Right ventricle myocardium superior (tissue), 1 donor: ENCODE measurements at places on chromosomes 2 and 18. TPM values are rescaled to one million over a fixed set of nuclear protein-coding genes. Genes with fewer than 3 reads are reported as not detected.

DNA sequence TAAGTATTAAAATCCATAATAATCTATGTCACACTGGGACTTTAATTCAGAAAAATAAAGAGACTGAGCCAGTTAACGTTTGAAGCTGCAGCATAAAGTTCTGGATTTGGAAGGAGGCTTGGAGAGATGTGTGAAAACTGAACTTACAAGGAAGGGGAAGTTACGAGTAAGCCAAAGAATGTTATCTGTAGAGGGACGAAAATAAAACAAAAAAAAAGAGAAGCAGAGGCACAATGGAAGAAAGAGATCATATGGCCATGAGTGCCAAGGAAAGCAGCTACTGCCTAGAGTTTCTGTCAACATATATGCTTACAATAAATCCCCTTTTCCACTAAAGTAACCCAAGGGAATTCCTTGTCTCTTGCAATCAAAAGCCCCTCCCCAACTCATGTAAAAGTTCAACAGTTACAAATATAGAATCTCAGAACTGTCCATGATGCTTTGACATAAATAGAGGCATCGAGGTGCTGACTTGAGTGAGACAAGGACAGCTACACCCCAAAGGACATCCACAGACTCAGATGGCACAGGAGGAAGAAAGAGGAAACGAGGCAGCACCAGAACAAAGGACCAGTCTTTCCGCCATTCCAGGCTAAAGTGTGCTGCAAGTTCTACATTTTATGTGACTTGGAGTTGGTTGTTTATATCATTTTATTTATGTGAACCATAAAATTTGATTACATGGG is 16.1 kb upstream of the ARL5A start:
- DNase-seq, result no peak

DNA sequence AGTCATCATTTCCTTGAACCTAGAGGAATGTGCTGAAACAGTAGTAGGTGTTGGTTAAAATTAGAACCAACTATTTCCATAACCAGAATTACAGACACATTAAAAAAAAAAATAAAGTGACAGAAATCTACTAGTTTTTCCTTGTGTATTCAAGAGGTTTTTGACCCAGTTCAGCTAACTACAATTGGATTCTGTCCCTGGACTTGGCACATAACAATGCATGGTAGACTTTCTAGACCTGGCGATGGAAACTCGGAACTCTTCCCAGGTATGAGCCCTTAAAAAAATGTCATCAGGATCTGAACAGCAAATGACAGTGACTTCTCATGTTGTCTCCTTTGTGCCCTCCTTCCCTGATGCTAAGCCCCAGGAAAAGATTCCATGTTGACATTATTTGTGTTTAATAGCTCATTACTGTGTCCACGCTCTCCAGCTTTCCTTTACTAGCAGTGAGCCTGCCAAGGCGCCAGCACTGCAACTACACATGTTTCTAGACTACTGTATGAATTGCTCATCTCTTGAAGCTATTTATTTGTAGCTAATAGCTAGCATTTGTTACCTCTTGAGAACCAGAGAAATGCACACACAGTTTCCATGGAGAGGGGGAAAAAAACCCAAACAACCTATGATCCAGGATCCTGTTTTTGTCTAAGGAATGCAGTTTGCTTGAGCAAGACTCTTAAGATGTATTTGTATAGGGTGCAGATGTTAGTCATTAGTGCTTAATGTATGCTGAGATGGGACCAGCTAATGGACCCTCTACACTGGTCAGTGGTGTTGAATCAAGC is 148.5 kb downstream of the FMNL2 start:
- no peak for DNase-seq

DNA sequence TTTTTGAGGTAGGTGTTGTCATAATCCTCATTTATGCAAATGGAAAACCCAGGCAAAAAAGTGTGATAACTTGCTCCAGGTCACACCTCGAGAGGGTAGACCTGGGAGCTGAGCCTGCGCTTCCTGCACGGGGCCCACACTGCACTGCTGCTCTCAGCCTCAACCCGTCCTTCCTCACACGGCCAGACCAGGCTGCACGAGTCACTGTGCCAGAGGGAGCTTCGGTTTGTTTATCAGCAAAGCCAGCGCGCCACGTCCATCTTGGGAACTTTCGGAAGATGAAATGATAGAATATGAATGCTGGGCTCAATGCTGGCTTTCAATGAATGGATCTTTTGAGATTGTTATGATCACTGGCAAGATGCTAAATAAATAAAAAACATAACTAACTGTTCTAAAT is 14.4 kb downstream of the COPS9 start:
- peak; percentile 16 for DNase-seq

GRCh38 chr2:174613531-174613930 is 15.9 kb upstream of the WIPF1 start:
- DNase-seq, result no peak

GRCh38 chr2:35447821-35448220 is 907.8 kb upstream of the CRIM1 start:
- DNase-seq, result no peak

- DNase-seq, result no peak
Observed at GRCh38 chr2:15591373-15591691, 336 bp upstream of the DDX1 start.

DNA sequence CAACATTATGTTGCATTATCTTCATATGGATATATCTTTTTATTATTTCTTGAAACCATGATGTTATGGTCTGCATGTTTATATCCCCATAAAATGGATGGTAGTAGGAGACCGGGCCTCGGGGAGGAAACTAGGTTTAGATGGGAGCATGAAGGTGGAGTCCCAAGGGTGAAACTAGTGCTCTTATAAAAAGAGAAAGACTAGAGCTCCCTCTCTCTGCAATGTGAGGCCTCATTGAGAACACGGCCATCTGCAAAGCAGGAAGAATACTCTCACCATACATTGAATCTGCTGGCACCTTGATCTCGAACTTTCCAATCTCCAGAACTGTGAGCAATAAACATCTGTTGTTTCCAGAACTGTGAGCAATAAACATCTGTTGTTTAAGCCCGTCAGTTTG is 64.0 kb downstream of the NXPH2 start:
- no peak for DNase-seq

- no peak for DNase-seq
Observed at GRCh38 chr2:127453392-127454171, 35.4 kb downstream of the PROC start.

GRCh38 chr2:20457661-20458630 is 11.1 kb downstream of the RHOB start:
- DNase-seq, result no peak

DNA sequence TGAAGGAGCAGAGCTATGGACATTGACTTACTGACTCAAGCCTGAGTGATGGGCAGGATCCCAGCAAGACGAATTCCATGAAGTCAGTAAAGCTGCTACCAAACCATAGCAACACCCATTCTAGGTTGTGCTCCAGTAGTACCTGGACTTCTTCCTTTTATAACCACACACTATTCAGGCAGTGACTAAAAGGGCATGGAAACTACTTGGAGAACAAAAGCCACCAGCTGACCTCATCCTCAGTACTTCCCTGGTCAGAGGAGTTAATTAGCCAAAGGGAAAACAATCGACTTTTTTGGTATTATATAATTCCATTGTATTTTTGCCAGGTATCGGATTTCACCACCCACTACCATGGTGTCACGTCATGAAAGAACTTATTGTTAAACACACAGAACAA is 237.1 kb downstream of the TTC32 start:
- DNase-seq, result no peak

The RAD51AP2 gene
- 0.16 TPM for total RNA-seq

GRCh38 chr2:76940559-76940958 is 581.6 kb downstream of the LRRTM4 start:
- no peak for DNase-seq

DNA sequence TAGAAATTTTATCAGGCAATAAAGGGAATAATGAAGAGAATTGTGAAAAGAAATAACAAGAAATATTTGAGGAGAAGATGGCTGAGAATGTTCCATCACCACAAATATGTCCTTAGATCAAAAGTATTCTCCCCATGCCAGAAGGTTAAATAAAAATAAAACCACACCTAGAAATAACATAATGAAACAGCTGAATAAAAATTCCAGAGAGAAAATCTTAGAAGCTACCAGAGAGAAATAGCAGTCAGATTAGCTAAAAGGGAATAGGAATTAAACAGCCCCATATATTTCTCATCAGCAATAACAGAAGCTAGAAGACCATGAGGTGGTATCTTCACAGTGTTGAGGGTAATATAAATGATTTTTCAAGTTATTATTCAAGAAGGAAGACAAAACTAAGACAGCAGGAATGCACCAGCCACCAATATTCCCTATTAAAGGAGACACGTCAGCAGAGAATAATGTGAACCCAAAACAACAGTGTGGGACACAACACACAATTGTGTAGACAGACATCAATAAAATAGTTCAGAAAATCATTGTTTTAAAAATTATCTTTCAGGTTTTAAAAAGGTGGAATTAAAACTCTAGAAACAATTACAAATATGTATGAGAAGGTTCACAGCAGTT is 82.0 kb upstream of the NEDD4L start:
- DNase-seq, result no peak
